ENCODE measurements at places on chromosomes 2 and 18.

- no peak for DNase-seq
Observed at GRCh38 chr2:219626540-219626939, 890 bp upstream of the SLC4A3 start.

DNA sequence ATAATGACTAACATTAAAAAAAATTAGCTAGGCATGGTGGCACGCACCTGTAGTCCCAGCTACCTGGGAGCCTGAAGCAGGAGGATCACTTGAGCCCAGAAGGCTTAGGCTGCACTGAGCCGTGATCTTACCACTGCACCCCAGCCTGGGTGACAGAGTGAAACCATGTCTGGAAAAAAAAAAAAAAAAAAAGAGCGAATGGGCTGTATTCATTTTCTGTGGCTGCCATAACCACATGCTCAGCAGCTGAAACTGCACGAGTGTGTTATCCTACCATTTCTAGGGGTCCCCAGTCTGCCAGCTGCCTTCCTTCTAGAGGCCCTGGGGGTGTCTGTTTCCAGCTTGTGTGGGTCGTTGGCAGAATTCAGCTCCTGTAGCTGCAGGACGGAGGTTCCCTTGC lies 247.8 kb downstream of the EIPR1 start:
- DNase-seq: no peak

- DNase-seq: no peak
Observed at GRCh38 chr2:97740590-97741182, 27.3 kb downstream of the ZAP70 start.

DNA sequence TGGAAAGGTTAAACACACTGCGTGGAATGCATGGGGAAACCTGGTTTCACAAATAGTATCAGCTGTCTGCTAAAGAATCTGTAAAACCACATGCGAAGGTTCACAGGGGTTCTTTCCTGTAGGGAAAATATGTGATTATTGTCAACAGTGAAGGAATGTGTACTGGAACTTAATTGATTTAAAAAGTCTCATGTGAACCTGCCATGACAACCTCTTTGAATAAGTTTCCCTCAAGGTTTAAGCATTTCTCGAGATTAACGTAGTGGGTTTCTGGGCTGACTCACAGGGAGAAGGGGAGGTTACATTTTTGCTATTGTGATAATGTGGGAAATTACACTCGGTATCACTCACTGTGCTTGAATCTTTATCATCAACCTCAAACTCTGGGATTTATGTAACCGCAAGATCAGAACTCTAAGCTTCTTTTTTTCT lies 28.2 kb upstream of the IL1R1 start:
- DNase-seq: no peak

DNA sequence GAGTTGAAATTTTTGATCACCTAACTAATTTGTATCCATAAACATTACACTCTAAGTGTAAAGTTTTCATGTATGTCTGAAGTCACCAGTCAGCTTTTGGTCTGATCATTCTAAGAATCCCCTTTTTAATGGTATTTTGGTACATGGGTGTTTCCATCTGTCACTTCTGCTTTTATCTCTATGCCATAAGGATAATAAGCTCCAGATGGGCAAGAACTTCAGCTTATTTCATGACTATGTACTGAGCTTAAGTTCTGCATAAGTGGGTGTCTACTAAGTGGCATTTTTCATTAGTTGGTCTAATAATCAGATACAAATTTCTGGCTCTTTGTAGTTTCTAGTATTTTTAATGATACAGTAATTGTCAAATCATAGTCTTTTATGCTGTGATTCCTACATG lies 20.4 kb downstream of the UBXN4 start:
- no peak for DNase-seq

- DNase-seq: no peak
Observed at GRCh38 chr2:159614534-159615366, 1.6 kb downstream of the BAZ2B start.

GRCh38 chr2:102001767-102002142 lies 10.0 kb downstream of the IL1R2 start:
- no peak for DNase-seq

GRCh38 chr18:13492314-13492713 lies 234.0 kb downstream of the FAM210A start:
- DNase-seq: no peak

- DNase-seq: no peak
Observed at GRCh38 chr18:27605107-27605834, 420.2 kb upstream of the CHST9 start.

DNA sequence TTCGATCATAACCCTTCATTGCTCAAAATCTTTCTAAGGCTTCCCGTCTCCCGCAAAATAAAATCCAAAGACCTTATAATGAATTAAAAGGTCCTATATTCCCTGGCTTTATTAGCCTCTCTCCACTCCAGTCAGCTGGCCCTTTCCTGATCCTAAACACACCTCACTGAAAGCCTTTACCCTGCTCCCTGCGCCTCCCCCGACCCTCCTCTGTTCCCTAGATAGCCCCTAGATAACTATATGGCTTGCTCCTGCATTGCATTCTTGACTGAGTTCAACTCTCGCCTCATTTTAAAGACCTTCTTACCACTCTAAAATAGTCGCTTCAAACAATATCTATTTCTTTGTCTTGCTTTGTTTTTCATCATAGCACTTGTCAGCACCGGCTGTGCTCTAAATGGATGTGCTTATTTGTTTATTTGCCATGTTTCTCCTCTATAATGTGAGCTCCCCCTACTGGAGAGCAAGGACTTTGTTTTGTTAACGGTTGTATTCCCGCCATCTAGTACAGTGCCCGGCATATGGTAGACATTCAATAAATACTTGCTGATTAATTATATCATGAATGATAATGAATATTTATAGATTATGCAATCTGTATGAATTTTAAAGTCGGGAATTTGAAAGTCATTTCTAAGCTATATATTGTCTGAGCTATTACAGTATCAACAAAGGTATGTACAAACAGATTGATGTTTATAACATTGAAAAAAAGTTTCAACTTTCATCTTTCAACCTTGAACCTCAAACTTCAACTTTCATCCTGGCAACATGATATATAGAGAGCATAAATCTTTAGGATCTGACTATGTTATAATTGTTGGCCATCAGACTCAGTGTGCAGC lies 32.4 kb upstream of the VIT start:
- DNase-seq: no peak

DNA sequence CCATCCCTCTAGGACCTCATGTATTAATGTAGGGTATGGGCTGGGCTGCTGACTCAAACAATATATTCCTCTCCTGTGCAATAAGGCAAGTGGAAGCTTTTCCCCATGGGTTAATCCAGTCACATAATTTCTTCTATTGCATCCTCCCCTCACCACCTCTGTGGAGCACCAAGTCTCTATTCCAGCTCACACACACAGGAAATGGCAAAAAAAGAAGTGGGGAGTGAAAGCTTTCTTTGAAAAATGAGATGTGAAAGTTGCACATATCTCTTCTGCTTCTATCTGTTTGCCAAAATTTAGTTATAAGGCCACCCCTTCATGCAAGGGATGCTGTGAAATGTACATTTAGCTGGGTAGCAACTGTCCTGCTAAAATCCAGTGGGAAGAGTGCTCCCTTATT lies 121.3 kb downstream of the CDC42EP3 start:
- no peak for DNase-seq

GRCh38 chr2:110152943-110153342 lies 37.3 kb upstream of the MALL start:
- DNase-seq: no peak

- DNase-seq: no peak
Observed at GRCh38 chr2:60719331-60719730, 36.7 kb upstream of the PAPOLG start.

DNA sequence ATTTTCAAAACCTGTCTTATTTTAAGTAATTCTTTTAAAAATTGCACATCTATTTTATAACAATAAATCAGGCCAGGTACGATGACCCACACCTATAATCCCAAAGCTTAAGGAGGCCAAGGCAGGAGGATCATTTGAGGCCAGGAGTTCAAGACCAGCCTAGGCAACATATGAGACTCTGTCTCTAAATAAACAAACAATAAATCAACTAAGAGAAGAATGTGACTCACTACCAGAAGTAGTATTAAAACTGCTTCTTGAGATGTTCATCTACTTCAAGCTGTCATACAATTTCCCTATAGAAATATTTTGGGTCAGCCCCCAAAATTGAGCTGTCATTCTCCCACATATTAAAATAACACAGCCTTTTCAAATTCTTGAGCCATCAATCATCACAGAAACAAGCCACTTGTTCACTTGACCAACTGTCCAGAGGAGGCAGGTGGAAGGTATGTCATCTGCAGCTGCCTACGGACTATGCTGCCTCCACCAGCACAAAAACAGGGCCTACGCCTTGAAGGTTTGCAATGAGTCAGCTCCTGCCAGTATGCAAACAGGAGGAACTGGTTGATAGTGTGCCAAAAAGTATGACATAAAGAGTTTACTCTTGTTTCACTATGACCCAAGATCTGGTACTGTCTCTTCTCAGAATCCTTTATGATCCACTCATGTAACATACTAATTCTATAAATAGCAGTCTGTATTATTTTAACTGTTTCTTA lies 33.6 kb downstream of the KIDINS220 start:
- DNase-seq: no peak

DNA sequence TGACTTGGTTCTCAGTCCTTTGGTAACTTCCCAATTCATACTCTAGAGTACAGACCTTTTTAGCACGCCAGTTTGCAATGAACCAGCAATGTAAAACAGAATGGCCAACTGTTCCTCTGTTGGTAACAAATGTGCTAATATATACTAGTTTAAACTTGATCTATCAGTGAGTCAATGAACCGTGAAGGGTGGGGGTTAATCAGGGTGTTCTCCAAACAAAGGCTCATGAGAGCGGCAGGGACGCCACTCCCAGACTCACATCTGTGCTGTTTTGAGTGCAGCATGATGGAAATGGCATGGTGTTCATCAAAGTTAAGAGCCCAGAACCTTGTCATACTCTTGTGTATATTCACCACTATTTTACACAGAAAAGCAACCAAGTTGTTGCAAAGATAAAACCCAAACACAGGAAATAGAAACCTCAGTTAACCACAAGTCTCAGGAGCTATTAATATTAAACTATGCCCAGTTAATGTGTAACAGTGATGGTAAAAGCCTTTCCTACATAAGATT lies 70.3 kb downstream of the CERKL start:
- no peak for DNase-seq

- no peak for DNase-seq
Observed at GRCh38 chr18:63882333-63883141, 5.0 kb upstream of the SERPINB2 start.

DNA sequence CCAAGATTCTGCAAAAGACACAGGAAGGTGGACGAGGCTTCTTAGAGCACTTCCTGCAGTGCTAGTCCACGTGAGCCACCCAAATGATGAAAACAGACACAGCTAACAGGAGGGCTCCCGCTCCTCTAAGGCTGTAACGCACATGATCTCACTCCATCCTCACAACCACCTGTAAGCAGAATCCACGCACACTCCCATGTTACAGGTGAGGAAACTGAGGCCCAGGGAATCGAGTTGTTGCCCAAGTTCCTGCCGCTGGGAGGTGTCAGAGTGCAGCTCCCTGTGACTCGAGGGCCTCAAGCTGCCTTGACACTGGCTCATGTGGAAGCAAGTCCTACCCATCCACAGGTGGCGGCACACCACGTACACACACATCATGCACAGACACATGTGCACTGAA lies 4.4 kb downstream of the DNMT3A start:
- DNase-seq: no peak

DNA sequence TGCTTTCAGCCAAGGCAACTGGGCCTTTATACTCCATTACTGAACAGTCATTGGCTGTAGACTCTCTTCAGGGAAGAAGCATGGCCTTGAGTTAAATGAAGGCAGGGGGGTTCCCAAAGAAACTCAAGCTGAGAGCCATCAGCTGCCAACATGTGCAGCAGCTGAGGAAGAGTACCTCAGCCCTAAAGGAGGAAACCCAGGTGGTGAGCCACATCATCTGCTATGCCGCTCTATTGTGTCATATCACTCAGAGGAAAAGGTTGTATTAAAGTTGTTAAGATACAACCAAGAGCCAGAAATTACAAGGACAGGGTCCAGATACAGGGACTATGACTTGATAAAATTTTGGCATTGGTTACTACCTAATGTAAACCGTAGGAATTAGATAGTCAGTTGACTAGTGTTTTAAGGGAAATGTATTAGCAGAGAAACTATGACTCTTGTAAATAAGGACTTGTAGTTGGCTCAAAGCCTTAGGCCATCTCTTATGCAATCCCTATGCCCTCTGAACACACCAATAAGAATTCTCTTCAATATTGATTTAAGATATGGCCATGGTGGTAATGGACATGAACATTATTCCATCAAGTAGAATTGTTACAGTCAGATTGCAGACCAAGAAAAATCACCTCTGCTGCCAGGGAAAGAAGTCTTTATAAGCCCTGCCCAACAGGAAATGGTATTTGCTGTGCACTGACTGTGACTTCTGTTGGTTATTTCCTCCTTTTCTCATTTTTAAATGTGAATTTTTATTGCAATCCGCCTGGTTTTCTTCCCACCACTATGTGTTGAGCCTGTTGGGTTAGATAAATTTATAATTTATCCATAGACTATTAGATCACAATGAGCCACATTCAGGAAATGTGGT lies 9.2 kb upstream of the LRPPRC start:
- DNase-seq: no peak

DNA sequence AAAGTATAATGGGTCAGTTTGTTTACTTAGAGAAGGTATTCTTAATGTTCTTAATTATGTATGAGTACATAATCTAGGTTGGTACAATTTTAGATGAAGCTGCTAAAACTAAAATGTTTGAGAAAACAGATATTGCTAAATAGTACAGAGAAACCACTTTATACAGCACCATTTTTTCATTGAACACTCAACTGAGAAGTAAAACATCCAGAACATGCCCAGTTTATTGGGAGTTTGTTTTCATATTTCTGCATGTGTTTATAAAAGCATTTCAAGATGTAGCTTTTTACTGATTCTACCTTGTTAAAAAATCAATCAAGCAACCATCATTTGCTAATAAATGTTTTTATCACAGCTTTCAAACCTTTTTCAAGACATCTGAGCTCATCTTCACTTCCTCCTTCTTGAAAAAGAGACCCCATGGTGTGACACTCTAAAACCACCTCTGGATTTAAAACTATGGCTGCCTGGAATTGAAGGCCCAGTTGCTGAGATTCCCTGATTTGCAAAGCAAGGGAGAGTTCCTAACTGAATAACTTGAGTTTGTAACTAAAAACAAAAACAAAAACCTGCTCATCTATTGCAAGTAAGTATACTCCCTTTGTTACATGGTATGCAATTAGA lies 585.9 kb downstream of the ZEB2 start:
- no peak for DNase-seq

DNA sequence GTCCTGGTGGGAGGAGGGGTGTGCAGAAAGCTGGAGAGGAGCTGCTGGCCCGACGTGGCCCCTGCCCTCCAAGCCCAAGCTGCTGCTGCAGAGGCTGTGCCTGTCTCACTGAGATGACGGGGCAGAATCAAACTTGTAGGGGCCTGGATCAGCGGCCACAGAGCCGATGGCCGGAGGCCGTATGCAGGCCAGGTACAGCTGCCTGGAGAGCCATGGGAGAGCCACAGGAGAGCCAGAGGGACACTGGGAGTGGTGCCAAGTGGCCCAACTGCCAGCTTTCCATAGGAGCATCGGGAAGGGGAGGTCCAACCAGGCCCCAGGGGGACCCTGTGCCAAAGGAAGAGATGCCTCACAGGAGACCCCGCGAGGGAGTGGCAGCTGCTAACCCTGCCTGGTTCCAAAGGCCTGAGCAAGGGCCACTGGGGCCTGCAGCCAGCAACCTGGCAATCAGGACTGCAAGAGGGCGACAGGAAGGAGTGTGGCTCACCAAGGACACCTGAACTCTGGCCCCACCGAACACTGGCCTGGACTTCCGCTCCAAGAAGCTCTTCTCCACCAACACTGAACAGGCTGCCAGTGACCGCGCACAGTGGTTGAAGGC lies 70.7 kb downstream of the HDAC4 start:
- no peak for DNase-seq

GRCh38 chr2:157218911-157219310 lies 38.6 kb upstream of the GALNT5 start:
- no peak for DNase-seq
